ENCODE measurements at places on chromosomes 7 and 10.
A peak's percentile ranks its signal among the peaks of the same experiment; 100 is the strongest.

GRCh38 chr7:40000734-40001315, 50.8 kb downstream of the CDK13 start:
- no peak for DNase-seq

DNA sequence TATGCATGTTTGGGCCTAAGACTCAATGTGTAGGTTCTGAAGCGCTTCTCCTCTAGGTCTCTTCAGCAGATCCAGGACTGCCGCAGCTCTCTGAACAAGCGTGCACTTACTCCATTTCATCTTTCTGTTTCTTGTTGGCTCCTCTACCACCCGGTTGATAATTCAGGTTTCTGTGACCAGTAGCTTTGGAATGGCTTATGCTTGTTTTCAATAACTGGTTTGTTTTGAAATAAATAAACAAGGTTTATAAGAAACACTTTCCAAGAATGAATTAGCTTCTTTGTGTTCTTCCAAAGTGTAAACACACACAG, 1.5 kb downstream of the MDFIC start:
- no peak for DNase-seq

GRCh38 chr10:121073728-121074127, 222.6 kb downstream of the WDR11 start:
- no peak for DNase-seq

GRCh38 chr7:12839508-12840153, 152.2 kb downstream of the ARL4A start:
- no peak for DNase-seq

DNA sequence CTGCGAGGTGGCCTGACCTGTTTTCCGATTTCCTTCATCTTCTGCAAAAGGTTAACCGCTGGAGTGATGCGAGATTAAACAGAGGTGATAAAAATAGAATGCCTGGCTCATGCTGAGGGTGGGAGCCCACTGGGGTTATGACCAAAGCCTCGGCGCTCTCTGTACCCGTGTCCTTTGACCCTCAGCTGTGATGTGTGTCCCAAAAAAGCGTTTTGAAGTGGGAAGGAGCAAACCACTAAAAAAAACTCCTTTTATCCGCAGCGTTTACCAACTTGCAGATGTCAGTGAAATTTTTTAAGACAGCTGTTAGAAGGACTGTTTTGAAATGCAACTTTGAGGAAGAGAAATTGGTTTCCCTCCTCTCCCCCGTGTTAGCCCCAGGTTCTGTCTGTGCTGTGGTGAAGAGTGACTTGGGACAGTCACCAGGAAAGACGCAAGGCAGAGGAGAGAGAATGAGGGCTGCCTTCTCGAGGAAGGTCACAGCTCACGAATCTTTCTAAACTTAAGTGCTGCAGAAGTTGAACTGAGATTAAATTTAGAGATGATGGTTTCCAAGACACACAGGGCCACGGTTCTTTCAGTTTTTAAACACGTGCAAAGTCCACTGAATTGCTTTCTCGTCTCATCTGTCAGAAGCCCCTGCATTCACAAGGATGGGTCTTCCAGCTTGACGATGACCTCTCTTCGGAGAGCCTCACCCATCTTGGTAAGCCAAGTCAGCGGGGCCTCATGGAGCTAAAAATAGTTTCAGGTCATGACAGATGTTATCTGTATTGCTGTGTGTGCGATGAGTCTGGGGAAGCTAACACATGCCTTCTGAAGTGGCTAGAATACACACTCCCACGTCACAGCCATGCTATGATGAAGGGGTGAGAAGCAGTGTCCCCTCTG, 27.6 kb downstream of the AMZ1 start:
- DNase-seq = peak; percentile 60

DNA sequence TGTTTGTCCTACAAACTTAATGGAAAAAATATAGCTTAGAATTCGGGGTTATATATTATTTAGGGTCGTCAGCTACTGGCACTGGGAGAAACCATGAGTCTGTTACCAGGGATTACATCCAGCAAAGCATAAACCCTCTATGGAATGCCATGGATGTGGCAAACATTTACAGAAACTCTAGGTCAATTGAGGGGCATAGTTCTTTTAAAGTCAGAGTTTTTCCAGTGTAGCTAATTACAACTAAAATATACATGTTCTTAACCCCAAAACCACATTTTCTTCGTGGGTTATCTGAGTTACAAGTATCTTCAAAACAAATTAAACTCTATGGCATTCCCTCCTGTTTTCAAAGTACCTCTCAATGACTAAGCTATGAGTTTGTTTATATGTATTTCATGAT, 99.3 kb upstream of the THSD7A start:
- DNase-seq = no peak
